Fibroblast of skin of left biceps (primary cell): ENCODE measurements at places on chromosomes 3 and 15.

DNA sequence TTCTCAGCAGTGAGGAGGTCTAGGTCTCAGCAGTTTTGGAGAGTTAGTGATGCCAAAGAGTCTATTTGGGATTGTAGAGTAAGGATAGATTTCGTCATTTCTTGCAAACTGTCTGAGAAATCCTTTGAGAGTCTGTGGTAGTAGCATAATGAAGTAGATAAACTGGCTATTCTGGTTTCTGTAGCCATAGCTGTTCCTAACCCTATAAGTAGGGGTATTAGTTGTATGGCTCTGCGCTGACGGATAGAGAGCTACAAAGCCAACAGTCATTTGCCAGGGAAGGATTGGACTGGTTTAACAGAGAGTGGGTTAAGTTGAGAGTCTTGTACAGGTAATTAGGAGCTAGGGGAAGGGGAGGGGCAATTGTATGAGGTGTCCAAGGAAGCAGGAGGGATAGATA is 50.6 kb downstream of the KLHDC8B start:
- no peak for DNase-seq

GRCh38 chr3:163327086-163327485 is 1751.2 kb downstream of the SI start:
- no peak for DNase-seq

DNA sequence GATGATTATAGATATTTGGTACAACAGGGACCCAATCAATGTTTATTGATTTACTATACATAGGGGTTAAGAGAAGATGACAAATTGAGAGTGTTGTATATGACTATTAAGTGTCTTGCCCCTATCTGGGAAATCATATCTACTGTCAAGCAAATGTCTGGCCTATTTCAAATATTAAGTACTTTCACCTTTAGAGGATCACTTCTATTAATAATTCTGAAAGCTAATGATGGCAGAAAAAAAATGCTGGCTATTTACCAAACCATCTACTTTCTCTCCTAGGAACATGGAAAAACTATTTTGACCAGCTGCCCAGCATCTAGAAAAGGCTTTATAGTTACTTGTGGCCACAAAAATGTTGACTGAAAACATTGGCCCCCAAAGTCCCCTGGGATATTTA is 632.3 kb upstream of the ZNF385D start:
- DNase-seq, result no peak

GRCh38 chr3:9377981-9378380 is 15.1 kb downstream of the THUMPD3 start:
- DNase-seq, result no peak

DNA sequence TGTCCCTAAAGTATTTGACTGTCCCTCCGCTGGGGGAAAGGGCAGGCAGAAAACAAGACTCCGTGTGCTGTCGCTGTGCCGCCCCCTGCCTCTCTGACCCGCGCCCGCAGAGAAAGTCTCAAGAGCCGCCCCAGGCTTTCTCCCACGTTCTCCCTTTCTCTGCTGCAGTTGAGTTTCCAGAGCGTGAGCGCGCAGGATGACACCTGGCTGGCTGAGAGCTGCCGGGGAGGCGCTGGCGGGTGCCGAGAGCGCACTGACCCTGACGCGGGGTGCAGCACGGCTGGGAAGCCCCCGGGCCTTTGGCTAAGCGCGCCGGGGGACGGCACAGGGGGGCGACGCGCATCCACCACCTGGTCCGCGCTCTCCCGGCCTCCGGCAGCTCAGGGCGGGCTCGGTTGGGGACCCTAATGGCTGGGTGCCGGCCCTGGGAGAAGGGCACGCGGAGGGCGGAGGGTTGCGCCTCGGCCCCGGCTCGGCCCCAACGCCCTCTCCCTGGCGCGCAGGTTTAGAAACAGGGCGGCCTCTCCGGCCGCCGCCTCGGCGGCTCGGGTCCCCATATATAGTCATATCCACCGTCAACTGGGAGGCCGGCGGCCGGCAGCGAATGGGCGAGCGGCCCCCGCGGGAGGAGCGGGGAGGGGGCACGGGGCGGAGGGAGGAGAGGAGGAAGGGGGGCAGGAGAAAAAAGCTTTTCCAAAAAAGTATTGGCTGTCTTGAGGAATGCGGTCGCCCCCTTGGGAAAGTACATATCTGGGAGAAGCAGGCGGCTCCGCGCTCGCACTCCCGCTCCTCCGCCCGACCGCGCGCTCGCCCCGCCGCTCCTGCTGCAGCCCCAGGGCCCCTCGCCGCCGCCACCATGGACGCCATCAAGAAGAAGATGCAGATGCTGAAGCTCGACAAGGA is at the start of gene TPM1:
Gene TPM1, plus strand, starts transcription at position 774 of the 903 bp plus-strand sequence. Its CDS starts 83 bp downstream, at position 857.
- peak; percentile 91 for DNase-seq

DNA sequence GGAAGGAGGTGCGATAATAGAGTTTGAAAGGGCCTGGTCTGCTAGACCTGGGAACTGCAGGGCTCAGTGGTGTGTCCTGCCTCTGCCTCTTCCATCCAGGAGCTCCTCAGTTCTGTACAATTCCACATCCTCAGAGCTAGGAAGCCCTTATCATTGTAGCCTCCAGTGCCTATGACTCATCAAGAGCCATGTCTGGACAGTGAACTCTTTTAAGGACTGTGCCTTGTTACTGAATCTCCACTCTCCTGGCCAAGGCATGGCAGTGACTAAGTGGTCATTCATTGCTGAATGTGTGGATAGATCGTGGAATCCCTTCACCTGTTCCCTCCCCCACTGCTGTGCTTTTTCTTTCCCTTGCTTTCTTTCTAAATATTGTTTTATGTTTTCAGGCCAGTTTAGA is 2.9 kb downstream of the TIMP4 start:
- DNase-seq, result no peak

GRCh38 chr3:49654955-49655556 is 19.1 kb upstream of the APEH start:
- no peak for DNase-seq

DNA sequence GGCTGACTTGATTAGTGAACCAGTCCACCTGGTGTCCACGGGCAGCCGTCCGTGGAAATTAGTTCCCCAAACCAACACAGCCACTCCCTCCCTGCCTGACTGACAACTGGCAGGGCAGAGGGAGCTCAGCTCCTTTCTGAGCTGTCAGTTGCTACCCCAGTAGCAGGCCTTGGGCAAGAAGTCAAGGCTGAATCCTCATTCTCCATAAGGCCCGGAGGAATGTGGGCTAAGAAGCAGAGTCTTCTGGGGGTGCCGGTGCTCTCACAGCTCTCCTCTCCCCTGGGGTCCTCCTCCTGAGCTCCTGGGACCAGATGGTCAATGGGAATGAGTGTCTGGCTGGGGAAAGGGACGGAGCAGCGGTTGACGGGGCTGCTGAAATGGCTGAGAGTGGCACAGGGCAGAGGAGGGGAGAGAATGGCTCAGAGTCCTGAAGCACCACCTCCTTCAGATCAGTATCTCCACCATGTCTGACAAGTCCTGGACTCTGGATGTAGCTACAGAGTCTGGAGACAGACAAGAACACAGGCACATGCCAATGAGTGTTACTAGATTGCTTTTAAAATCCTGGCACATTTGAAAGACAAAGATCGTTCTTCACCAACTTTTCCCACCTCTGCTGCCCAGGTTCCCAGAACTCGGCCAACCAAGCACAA is 16.9 kb downstream of the AMOTL2 start:
- DNase-seq, result no peak

GRCh38 chr3:13821126-13821525 is 58.7 kb downstream of the WNT7A start:
- no peak for DNase-seq
